ENCODE measurements at places on chromosomes 12 and 14.
A peak's percentile ranks its signal among the peaks of the same experiment; 100 is the strongest.

DNA sequence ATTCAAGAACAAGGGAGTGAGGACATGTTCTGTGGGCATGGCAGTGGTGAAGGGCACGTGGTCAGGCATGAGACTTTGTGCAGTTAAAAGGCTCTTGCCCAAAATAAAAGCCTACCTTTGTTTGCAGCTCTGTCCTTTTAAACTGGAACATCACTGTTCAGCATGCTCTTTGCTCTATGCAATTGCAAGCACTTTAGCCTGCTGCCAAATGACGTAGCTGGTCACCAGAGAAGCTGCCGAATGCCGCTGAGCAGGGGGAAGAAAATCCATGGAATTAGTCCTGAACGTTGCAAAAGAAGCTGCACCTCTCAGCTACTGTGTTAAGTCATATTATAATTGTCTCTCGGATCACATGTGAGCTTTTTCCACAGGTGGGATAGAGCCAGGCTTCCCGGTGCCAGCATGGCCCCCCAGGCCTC lies 176.3 kb upstream of the DIO2 start:
- DNase-seq = no peak

DNA sequence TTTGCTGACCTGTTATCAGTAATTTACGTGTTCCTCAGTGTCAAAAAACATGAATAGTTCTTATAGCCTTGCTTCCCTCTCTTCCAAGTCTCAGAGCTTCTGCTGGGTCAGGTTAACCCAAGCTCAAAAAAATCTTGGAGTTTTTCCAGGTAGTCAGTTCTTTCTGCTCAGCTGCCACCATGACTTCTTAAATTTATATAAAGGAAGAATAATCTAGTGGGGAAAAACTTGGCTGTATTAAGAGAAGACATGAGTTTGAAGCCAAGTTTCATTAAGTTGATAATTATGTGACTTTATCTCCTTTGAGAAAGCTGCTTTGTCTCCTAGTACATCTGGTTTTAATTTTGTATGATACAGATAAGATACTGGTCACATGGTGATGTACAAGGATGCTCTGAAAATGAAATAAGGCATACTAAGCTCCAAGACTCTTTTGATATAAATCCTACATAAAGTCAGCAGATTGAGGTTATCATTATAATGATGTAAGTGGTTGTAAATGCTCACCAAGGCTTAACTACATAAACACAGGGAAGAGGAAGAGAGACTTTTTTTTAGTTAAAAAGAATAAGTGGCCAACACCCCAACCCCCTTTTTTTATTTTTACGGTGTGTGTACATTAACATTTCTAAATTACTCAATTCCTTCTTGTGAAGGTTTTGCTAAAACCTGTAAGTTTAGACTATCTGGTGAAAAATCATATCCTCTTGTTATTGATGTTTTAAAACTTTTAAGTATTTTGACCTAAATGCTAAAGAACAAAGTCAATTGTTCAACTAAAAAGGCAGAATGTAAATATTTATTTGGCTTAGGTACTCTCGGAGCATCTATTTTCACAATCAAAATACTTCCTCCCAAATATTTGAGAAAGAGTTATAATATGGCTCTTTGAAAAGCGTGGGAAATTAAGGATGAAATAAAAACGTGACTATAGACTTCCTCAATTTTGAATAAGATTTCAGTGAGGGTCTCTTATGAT lies 84.1 kb upstream of the SLC38A2 start:
- DNase-seq = no peak

- no peak for DNase-seq
Observed at GRCh38 chr12:84696281-84696680, 216.3 kb downstream of the SLC6A15 start.

DNA sequence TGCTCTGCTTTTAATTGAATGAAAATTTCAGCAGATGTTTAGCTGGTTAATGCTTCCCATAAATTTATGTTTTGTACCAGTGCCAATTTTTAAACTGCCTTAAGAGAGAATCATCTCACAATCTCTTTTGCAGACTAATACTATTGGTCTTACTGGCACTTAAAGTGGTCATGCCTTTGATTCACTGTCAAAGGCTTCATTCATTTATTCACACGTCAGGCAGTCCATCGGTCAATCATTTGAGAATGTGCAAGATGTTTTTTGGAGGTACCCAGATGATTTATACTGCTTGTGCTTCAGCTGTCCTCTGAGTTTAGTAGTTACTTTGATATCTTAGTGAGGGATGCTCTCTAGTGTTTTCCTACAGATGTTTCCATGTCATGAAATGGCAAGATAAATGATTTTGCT lies 83.4 kb downstream of the NAV3 start:
- DNase-seq = no peak

GRCh38 chr12:90045559-90045958 lies 336.9 kb upstream of the ATP2B1 start:
- DNase-seq = no peak

GRCh38 chr12:101051901-101052550 lies 158.0 kb downstream of the SLC5A8 start:
- DNase-seq = no peak

DNA sequence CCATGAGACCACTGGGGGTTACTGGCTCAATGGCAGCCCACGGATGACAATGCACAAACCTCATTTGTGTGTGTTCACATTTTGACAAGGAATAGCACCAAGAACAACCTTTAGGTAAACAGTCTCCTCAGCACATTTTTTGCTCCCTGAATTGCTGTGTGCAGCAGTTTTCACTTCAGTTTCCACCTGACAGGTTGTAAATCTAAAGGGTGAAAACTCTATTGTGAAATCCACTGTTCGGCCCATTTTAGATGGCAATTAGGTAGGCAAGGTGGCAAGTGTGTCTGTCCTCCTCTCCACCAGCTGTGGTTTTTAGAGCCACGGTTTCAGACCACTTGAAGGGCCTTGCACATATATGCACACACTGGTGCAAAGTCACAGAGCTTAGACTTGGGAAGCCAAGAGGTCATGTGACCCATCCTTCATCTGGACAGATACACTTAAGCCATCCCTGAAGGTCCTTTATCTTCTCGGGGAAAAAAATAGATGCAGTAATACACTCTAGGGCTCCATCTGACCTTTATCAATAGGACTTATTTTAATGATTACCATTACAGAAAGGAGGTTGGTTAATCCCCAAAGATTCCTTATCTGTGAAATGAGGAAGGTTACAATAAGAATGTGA lies 23.2 kb downstream of the HAL start:
- DNase-seq = no peak

DNA sequence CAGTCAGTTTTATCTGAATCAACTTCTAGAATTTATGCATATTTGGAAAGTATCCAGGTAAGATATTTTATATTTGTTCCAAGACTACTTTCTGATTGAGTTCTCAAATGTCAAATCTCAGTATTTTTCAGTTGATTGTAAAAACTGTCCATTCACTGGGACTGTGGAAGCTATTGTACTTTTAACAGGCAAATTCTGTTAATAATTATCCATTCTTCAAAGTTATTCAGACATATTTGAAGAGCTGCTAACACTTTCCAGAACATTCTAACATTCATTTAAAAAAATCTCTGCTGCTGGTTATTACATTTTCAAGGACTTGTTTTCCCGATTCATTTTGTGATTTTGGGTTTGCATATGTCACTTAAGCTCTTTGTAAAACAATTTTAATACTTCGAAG lies 59.7 kb downstream of the PIK3C2G start:
- DNase-seq = no peak

DNA sequence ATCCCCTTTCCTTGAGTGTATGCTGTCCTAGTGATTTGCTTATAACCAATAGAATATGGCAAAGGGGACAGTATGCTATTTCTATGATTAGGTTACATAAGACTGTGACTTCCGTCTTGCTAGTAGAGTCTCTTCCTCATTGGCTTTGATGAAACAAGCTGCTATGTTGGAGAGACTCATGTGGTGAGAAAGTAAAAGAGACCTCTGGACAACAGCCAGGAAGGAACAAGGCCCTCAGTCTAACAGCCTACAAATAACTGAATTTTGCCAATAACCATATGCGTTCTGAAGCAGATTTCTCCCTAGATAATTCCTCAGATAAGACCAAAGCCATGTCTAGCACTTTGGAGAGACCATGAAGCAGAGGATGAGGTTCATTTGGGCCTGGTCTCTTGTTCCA lies 134.5 kb upstream of the NAV3 start:
- DNase-seq = no peak

GRCh38 chr12:46354111-46354801 lies 18.3 kb downstream of the SLC38A2 start:
- DNase-seq = no peak

DNA sequence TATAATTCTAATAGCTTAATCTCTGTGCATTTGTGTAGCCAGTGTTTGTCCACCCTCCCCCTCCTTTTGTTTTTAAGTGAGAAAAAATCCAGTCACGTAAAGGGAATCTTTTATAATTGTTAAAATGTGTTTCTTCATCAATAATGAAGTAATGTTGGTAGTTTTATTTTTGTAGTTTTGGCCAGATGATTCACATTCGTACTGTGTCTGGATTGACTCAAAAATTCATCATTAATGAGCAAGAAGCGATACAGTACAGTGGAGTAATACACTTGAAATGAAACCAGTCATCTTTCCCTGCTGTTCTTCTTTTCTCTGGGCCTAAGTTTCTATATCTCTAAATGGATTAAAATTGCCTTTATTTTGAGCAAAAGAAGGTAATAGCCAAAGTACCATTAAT lies 86.5 kb downstream of the SRGAP1 start:
- peak; percentile 22 for DNase-seq

GRCh38 chr12:122282061-122282460 lies 15.8 kb upstream of the VPS33A start:
- DNase-seq = peak; percentile 73

DNA sequence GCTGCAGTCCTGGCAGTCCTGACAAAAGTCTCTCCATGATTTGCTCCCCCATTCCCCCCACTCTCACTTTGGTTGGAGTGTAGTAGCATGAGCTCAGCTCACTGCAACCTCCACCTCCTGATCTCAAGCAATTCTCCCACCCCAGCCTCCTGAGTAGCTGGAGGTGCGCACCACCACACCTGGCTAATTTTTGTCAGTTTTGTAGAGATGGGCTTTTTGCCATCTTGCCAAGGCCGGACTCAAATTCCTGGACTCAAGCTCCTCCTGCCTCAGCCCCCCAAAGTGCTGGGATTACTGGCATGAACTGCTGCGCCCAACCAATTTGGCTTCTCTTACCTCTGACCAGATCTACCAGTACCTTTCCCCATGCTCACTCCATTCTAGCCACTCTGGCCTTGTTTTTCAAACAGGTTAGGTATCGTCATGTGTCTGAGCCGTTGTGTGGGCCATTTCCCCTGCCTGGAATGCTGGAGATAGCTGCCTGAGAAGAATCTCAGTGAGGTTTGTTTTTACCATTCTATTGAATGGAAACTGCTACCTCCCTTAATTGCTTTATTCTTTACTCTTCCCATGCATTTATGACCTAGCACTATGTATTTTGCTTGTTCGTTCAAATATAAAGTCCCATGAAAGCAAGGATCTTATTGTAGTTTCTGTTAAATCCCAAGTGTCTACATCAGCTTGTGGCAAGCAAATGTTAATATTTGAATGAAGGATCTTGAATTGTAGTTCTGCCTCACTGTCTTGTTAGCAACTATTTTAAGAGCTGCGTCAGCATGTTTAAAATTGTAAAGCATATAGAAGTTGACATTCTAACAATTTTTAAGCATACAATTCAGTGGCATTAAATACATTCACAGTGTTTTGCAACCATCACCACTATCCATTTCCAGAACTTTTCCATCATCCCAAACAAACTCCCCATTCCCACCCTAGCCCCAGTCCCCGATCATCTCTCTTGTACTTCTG lies 39.7 kb downstream of the CPSF6 start:
- no peak for DNase-seq

DNA sequence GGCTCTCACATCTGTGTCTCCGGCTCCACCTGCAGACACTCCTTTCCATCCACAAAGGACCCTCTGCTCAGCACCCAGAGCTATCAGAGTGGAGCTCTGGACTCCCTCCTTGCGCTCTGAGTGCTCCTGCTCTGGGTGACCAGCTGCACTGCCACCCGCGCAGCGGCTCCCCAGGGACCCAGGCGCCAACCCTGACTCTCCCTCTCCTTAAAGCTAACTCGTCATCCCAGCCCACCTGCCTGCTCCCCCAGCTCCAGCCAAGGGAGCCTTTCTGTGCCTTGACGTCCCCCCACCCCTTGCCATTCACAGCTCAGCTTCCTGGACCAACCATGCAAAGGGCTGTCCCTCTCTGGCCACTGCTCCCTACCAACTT lies 99.0 kb downstream of the SETD3 start:
- no peak for DNase-seq

GRCh38 chr14:64788706-64789105 lies 84.5 kb downstream of the PLEKHG3 start:
- DNase-seq = peak; percentile 79

DNA sequence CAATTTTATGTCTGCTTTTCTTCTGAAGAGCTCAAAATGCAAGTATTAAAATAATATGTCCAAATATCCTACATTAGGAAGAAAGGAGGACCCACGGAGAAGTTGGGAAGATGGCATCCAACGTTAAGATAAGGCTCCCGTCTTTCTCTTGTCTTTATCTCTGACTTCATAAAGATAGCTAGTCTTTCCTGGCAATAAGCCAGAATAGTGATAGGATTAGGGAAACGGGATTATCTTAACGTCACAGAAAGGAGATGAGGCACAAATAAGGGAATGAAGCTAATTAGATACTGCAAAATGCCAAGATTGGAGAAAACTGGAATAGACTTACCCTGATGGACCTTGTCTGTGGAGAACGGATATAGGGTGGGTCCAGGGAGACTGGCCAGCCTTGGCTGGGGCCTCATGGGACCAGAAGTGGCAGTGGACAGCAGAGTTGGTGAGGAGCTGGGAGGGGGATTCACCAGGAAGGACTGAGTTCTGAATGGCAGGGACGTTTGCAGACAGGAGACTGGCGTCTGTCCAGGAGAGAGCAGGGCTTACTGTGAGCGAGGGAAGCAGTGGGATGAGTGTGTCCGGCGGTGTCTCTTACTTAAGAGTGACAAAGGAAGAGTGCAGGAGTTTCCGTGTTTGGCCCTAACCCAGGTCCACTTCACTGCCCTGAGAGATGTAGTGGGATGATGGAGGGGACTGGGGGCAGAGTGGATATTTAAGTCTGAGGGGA lies 119.9 kb downstream of the CACNA1C start:
- no peak for DNase-seq

- no peak for DNase-seq
Observed at GRCh38 chr14:105325303-105325702, 10.8 kb downstream of the PACS2 start.

- DNase-seq = no peak
Observed at GRCh38 chr12:111588010-111588409, 11.1 kb downstream of the ATXN2 start.

DNA sequence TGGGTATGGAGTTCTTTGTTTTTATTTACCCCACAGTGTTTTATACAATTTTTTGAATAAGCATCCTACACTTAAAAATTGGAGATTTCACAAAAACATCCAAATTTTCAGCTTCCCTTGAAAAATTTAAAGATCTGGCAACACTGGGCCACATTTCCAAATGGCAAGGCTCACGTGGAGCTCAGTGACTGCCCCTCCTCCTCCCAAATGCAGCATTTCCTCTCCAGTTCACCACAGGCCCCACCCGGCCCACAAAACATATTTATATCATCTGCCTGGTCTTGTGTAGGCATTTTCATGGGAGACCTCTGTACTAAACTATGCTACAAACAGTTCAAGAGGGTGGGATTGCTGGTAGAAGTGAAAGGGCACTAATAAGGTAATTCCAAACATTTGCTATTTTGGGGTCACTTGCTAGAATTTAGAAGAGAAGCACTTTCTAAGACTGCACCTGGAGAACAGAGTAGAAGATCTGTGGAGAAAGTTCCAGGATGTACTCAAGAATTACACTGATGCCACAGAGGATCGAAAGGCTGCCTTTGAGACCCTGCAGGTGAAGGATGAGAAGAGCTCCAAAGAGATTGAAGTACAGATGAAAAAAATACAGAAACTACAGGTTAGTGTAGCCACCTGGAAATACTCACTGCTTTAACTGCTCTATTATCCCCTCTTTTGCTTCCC lies 7.3 kb downstream of the FKBP11 start:
- DNase-seq = no peak

- no peak for DNase-seq
Observed at GRCh38 chr14:75009176-75009575, 6.5 kb downstream of the EIF2B2 start.

Data from hepatic stellate cell (primary cell).